NCI-H2081 (cell line): ENCODE measurements at places on chromosomes 2 and 18.

DNA sequence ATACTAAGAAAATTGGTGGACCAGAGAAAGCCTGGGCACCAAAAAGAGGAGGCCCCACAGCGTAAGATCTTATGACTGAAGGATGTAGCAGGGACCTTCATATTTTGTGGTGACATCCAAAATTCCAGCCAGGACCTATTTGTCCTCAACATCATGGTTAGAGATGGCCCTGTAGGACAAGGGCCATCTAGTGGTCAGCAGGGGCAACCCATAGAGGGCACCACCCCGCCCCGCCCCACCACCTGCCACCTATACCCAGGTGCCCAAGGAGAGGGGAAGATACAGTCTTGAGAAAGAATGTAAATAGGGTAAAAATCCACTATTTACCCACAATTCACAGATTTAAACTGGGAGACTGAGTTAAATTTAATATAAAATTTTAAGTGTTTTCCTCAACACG is 59.6 kb upstream of the TMEM163 start:
- no peak for DNase-seq

DNA sequence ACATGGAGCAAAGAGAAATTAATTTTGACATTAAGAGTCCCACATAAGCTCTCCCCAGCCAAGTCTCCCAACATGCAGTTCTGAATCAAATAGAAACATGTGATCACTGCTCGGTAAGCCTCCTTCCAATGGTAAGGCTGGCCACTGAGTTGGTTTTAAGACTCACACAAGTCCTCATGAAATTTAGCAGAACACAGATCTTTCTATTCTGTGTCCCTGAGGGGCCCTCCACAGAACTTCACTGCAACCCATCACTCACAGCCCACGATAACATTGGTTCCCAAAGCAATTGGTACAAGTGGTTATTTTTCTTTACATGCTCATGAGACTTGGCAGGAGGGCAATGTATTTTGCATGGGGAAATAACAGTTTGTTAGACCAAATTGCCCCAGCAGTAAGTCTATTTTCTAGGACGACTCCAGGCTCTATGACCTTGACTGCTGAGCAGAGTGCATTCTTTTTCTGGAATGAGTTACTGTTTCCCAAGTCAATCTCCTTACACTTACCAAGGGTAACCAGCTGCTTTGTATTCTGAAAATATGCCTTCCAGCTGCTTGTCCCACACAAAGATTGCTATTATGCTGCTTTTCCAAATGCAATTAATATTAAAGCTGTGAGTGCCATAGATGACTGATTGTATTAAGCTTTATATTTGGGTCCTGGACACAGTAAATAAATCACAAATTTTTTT is 142.3 kb upstream of the TANK start:
- no peak for DNase-seq

DNA sequence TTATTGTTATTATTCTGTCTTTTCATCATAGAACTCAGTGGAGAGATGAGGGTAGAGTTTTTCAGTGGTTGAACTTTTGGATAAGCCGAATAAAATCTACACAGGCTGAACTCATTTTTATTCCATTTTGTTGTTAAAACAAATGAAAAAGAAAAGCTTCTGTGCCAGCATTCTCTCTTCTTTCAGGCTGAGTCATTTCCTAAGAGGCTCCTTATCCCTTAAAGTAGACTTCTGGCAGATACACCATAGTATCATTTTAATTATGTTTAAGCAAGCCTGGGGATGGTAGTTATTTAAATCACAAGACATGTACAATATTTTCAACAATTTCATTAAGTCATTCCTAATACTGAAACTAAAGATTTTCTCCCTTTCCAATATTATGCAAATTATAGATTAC is 1364.0 kb upstream of the NRXN1 start:
- no peak for DNase-seq

DNA sequence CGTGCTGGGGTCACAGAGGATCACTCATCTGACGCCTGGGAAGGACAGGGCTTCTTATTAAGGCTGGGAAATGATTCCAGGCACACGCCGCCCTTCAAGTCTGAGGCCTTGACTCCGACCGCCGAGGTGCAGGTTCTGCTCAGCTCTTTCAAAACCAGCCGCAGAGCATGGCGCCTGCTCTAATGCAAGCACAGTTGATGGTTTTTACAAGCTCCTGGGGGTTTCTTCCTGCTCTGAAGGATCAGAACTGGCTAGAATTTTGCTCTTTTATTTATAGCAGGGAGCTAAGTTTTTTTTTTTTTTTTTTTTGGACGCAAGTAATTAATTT is 32.0 kb downstream of the CDCA7 start:
- no peak for DNase-seq

DNA sequence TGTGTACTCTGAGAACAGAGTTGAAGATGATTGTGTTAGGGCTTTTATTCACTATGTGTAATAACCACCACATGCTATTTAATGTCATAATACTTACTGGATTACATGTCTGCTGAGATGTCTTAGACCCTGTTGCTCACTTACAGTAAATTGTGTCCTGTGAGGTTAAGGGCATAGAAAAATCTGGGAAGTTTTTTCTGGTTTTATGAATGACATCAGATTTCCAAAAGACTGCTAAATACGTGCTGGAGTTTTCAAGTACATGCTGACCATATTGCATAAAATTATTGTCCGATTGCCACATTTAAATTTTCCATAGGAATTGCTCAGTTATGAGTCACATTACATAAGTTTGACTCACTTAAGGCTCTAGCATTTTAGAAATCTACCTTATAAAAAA is 96.7 kb upstream of the COL5A2 start:
- no peak for DNase-seq

GRCh38 chr18:27184115-27185024 is 738 bp downstream of the CHST9 start:
- peak; percentile 39 for DNase-seq

DNA sequence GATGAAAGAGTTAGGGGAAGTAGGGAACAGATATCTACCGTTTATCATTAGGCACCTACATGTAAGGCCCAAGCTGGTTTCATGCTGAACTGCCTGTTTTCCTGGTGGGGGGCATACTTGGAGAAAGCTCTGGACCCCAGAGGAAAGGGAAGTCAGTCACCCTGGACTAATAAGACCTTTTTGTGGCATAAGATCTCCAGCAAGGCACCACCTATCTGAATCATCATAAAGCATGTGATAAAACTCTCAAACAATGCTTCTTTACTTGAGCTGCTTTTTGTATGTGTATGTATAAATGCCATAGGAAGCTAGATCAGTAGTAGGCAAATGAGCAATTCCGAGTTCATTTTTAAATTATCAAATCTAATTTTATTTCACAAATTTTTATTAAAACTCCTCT is 104.8 kb downstream of the TANC1 start:
- no peak for DNase-seq

GRCh38 chr2:140491876-140492275 is 1638.9 kb downstream of the LRP1B start:
- DNase-seq = no peak

DNA sequence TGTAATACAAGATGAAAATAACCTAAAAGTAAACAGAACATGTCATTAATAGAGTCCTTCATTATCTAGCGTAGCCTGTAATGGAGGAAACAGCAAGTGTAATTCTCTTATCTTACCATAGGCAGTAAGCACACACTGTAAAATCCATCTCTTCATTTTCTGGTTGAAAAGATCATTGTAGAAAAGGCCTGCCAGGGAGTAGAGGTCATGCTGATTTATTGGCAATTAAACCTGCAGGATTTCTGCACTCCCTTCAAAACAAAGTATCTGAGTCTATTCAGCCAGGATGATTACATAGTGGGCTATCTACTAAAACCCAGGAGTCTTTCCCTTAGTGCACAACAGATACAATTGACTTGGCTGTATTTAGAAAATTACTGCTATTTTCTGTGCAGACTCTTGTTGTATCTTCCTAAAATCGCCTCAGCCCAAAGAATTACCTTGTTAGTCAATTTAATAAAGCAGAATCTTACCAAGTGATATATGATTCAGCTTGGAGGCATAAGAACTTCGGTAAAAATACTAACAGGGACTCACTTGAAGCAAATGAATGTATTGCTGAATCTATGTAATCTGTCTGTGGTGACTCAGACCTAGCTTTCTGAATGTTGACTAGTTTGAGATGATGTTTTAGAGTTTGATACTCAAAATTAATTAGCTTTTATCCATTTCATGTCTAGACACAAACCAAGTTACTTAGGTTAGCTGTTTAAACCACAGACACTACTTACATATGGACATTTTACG is 250.4 kb upstream of the STON1 start:
- peak; percentile 89 for DNase-seq

GRCh38 chr2:141925511-141925910 is 205.3 kb downstream of the LRP1B start:
- no peak for DNase-seq

DNA sequence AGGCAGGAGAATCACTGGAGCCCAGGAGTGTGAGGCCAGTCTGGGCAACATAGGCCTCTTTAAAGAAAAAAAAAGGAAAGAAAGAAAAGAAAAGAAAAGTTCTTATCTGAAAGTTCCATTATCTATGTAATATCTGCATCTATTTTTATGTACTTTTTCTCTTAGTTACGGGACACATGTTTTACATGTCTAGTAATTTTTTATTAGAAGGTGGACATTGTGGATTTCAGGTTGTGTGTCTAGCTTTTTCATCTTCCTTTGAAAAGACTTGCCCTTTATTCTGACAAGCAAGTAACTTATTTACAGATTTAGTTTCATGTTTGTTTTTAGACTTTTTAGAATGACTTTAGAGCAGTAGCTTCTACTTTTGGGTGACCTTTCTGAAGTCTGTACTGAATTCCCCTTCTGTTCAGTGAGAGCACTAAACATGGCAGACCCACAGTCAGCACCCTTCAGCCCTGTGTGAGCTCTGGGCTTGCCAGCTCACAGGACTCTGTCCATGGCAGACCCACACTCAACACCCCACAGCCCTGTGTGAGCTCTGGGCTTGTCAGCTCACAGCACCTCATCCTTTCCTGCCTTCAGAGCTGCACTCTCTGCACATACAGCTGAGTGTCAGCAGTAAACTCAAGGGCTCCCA is 17.5 kb downstream of the TRAPPC12 start:
- no peak for DNase-seq

- DNase-seq = peak; percentile 75
These were observed 25.5 kb upstream of the KCNE4 start for GRCh38 chr2:223026357-223027110.

DNA sequence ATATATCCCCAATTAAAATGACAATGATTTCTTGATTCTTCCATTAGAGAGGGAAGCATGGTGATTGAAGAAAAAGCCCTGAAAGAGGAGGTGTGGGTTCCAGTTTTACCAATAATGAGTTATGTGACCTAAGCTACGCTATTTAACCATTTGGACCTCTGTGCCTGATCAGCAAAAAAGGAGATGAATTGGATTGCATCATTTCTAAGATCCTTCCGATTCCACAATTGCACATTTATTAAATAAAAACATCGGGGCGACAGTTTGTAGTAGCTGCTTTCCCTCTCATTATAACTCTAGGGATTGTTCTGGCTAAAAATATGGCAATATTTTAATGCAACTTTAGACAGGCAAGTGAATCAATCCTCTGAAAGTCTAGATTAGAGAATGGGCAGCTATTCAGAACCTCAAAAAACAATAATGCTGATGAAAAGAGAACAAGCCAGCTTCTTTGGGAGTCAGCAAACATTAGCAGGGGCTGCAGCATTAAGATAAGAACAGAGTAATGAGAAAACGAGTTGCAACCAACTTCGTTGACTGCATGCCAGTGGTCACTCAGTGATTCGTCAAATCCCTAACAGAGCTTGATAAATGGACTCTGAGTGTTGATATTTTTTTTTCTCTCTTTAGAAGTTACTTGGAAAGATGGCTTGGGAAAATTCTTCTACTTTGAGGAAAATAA is 301.2 kb downstream of the AGPS start:
- no peak for DNase-seq

DNA sequence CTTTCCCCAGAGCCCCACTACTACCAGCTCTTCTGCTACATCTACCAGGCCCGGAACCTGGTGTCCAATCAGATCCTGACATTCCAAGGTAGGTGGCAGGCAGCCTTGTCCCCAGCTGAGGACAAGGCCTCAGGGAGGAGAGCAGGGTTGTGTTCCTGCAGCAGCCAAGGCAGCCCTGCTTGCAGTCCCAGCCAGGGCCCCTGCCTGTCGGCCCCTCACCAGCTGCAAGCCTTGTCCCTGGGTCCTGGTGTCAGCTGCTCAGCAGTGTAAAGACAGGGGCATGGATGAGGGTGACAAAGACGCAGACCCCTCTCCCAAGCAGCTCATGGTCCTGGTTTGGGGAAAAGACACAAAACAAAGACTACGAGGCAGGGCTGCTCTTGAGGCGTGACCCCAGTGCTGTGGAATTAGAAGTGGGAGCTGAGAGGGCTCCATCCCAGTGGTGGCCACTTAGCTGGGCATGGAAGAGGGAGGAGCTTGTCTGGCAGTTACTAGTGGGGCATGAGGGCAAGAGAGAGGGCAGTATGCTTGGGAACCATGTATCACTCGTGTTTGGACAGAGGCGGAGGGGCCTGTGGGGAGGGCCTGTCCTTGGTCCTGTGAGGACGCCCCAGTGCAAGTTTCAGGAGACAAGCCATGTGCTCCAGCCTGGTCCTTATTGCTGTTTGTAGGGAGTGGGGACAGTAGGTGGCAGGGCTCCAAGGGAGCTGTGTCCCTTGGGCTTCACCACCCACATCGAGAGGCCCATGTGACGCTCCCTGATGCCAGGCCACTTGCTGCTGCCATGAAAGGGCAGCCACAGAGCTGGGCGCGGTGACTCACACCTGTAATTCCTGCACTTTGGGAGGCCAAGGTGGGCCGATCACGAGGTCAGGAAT is 47.5 kb downstream of the LMAN2L start:
- DNase-seq = no peak

DNA sequence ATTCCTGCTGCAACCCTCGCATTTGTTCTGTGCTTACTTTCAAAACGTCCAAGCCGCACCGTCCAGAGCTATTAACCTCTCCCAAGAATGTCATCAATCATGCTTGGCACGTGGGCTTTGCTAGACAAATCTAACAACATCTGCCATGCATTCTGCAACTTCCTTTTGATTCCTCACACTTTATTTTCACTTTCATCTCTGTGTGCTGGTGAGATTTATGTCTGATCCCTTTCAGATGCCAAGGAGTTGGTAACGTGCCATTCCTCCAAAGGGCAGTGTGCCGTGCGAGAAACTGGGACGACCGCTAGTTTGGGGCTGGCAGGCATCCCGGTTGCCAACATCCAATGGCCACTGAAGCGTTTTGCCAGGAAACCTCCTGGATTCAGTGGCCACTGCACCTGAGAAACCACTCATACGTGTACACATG is 230.0 kb upstream of the PARD3B start:
- no peak for DNase-seq

- DNase-seq = peak; percentile 85
These were observed 54.1 kb downstream of the CDC42EP3 start for GRCh38 chr2:37617119-37617892.
